ENCODE measurements at places on chromosomes 3 and 15.

DNA sequence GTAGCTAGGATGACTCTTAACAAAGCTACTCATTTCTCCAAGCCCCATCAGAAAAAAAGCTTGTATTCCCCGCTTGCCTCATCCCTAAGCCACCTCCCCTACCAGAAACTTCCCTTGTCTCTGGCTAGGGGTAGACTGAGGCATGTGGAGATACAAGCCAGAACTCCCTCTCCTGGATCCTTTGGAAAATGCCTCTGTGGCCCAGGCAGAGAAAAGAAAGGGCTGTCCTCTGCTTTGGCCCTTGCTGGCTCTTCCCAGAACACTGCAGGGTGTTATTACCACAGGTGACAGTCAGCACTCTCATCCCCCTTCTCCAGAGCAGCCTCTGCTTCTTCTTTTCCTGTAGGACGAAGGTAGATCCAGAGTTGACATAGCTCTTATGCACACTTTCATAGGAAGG, 15.2 kb downstream of the RMDN3 start:
- no peak for DNase-seq

DNA sequence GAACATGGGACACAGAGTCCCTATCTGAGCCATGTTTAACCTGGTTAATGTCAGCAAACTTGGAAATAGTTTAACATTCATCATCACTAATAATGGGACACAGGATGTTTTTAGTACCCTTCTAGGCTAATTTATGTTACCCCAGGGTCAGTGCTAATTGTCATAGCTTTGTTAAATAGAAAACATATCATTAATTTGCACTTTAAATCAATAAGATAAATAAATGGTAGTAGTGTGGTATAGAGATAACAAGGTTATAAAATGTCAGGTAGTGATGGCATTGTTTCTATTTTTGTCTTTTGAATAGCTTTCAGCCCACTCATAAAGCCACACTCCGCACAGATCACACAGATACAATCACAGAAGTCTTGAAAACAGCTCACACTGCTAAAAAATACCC, 534.9 kb downstream of the MECOM start:
- DNase-seq: no peak

- DNase-seq: no peak
Measured at GRCh38 chr3:177438596-177439220, 241.4 kb upstream of the TBL1XR1 start.

DNA sequence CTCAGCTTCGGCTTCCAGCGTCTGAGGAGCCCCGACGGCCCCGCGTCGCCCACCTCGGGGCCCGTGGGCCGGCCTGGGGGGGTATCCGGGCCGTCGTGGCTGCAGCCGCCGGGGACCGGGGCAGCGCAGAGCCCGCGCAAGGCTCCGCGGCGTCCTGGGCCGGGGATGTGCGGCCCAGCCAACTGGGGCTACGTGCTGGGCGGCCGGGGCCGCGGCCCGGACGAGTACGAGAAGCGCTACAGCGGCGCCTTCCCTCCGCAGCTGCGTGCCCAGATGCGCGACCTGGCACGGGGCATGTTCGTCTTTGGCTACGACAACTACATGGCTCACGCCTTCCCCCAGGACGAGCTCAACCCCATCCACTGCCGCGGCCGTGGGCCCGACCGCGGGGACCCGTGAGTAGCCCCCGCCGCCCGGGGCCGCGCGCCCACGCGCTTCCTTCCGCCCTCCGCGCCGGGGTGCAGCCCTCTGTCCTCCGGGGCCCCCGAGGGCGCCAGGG, 462 bp downstream of the EDEM1 start:
- DNase-seq: no peak
